KG1 (cell line): ENCODE measurements at places on chromosomes 4 and X.

GRCh38 chr4:54574500-54574899 is 83.3 kb upstream of the KIT start:
- DNase-seq = no peak

DNA sequence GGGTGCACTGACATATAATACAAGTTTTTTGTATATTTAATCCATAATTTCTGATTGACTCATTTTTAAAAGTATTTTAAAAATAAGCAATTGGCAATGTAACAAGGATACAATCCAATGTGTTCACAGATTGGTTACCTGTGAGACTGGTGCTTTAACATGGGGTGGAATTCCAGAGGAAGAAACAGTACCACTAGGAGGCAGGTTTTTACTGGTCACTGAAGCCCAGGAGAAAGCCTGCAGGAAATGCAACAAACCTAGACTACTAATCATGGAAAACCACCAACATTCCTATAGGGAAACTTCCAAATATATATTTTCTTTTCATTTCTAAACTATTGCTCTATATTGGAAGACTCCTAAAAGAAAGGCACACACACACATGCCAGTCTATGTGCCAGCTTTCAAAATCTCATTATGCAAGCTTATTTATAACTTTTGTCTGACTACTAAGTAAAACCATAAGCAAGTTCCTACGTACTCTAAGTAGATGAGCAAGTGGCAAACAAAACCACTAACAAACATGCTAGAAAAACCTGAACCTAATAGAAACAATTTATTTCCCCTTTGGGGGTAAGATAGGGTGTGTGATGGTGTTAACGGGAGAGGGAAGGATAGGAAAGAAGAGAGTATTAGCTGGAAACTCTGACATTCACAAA is 19.2 kb downstream of the G3BP2 start:
- DNase-seq = no peak

- DNase-seq = no peak
Measured at GRCh38 chr4:76725039-76725438, 172.9 kb downstream of the SOWAHB start.

- DNase-seq = no peak
Measured at GRCh38 chr4:23233596-23233995, 540.9 kb downstream of the GBA3 start.

DNA sequence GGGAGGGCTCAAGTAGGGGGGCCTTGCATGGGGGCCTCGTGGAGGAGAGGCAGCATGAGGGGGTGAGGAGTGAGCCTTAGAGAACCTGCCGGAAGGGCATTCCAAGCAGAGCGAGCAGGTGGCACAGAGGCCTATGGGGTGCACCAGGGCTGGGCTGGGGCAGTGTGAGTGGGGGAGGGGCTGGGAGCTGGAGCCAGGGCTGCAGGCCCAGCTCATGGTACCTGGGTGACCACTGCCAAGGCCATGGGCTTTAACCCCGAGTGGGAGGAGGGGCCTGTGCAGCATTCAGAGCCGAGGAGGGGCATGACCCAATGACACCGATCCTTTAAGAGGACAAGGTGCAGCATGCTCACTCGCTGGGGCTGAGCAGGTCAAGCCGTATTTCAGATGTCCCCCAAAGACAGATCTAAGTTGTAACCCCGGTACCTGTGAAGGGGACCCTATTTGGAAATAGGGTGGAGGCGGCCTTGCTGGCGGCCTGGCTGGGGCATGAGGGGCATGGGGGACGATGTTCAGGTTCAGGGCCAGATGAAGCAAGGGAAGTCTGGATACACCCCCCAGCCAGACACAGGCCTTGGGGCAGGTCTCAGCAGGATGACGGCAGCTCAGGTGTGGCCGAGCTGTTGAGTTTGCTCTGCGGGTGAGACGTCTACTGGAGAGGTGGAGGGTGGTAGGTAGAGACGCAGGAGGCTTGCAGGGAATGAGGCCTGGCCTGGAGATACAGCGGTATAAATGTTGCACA is 137.0 kb downstream of the CPZ start:
- DNase-seq = no peak
